ENCODE measurements at places on chromosomes 5 and 9.

DNA sequence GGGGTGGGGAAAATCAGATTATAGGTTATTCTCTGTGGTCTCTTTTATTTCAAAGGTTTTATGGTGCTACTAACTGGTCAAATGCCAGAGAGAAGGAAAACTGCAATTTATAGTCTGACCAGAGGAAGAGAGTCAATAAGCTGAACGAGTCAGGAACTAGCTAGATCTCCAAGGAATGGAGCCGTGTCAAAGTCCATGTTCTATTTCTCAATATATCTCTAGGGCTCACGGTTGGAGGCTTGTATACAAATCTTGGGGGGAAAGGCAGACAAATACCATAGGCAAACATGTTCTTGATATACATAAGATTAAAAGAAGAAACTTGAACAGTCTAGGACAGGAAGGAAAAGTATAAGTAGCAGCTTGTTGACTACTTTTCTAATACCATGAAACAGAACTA lies 627.1 kb downstream of the PDE4D start:
- DNase-seq = no peak

- DNase-seq = no peak
Measured at GRCh38 chr5:143860211-143860610, 48.2 kb downstream of the HMHB1 start.

GRCh38 chr9:121596515-121596914 lies 54.9 kb upstream of the DAB2IP start:
- DNase-seq = peak; percentile 56

DNA sequence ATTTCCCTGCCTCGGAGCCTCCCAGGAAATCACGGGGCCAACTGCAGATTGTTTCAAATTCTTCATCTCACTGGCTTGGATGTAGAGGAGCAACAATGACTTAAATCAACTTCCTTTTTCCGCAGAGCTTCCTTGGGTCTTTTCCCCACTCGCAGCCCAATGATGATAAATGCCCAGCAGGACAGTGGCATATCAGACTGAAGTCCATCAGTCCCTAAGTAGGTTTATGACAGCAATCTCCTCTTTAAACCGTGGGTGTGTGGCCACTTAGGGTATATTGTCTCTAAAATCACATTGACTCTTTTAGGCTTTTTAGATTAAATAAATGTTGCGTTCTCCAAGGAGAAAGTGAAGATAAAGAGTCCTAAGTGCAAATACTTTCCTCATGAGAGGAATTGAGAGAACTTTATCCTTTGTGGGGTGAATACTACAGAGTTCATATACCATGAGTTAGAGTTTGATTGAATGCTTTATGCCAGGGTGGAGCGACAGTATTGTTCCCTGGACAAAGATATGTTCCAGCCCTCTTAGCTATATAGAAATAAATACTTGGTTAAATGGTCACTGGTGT lies 59.1 kb downstream of the IQGAP2 start:
- DNase-seq = no peak

GRCh38 chr5:157312492-157312891 lies 46.6 kb downstream of the CYFIP2 start:
- peak; percentile 70 for DNase-seq

GRCh38 chr5:140828362-140828737 lies 590 bp downstream of the PCDHA6 start:
- no peak for DNase-seq

- peak; percentile 56 for DNase-seq
Measured at GRCh38 chr9:109652971-109653370, 127.0 kb upstream of the PALM2AKAP2 start.

DNA sequence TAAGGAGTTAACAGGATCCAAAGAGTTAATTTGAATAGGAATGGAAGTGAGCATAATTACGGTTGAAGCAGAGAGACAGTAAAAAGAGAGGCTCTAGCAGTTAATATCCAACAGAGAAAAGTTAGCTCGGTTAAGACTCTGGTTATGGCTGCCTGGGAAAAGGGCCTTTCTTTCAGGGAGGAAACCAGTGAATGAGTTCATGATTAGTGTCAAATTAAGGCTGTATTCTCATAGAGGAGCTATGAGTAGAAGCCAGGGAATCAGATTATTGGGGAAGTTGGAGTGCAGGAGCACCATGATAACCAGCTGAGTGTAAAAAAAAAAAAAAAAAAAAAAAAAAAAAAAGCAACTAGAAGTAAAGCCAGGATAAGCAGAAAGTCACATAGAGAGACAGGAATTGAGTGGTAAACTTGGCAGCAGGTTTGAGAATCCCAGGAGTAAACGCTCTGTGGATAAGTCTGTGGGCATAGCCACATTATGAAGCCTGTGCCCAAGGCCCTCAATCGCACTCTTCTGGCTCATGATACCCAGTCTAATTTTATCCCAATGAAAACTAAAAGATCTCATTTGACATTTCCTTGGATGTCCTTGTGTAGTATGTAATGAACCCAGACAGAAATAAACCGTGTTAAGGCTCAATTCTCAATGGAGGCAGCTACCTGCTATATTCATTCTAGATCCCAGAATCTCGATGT lies 372.6 kb upstream of the MPDZ start:
- no peak for DNase-seq

- DNase-seq = no peak
Measured at GRCh38 chr5:84430863-84431663, 46.4 kb upstream of the EDIL3 start.

GRCh38 chr9:2622461-2623287 lies 1.1 kb downstream of the VLDLR start:
- DNase-seq = peak; percentile 30

DNA sequence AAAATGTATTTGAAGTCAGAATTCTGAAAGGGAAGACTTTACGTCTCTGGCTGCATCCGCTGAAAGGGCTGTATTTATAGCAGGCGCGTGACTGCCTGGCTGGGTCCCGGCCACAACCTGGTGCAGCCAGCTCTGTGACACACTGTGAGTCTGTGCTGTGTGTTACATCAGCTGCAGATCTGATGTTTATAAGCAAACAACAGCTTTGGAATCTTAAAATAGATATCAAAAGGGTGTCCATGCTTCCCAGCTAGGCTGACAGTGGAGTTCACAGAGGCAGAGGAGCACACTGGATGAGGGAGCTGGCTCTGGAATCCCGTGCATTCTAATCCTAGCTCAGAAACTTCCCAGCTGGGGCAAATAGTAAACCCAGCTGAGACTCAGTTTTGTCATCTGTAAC lies 433.4 kb upstream of the BRINP1 start:
- DNase-seq = peak; percentile 3

DNA sequence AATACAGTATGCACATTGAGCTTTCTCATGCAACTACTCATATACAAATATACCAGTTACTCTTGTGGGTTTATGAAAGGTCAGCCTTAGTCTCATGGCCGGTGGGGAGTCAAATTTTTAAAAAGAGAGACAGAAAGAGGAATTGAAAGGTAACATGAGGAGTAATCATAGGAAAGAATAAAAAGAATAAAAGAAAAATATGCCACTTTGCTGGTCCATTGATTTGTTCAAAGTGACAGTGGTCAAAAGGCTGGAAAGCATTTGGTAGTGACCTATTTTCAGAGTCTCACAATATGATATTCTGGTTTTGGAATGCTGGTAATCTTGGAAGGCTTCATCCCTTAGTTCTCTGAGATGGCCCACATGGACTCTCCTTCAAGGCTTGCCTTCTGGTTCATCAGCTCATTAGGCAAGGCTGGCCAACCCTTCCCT lies 67.0 kb downstream of the ZNF366 start:
- no peak for DNase-seq

DNA sequence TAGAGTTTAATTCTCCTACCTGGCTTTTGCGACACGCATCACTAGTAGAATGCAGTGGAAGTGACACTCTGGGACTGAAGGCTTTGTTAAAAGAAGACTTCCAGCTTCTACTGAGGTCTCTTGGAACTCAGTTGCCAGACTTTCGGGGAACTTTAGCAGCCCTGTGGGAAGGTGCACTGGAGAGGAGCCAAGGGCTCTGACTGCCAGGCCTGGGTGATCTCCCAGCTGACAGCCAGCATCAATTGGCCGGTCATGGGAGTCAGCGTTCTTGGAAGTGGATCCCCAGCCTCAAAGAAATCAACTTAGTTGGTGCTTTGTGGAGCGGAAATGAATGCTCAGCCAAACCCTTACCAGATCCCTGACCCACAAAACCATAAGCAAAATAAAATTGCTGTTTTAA lies 87.1 kb downstream of the OSTF1 start:
- DNase-seq = no peak

DNA sequence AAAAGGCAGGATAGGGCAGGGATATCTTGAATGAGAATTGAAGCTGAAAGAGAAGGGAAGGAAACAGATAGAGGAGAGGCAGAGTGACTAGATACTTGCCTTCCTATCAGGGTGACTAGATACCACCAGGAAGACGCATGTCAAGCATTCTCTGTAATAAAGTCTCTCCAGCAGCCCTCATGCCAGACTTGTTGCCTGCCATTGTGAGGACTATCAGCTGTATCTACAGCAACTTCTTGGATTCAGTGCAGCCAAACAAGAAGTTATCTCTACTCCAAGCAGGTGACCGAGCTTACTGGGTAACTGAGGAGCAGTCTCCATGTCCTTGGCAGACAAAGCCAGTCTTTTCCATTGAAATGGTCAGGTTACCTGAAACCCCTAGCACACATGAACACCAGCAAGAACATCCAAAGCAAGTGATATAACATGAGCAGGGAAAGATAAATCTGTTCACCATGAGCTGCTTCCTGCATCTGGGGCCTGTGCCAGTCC lies 9.3 kb downstream of the SH3RF2 start:
- DNase-seq = no peak

DNA sequence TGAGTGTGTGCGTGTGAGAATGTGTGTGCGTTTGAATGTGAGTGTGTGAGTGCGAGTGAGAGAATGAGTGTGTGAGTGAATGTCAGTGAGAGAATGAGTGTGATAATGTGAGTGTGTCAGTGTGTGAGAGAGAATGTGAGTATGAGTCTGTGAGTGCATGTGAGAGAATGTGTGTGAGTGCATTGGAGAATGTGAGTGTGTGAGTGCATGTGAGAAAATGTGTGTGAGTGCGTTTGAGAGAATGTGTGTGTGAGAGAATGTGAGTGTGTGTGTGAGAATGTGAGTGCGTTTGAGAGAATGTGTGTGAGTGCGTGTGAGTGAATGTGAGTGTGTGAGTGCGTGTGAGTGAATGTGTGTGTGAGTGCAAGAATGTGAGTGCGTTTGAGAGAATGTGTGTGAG lies 39.0 kb upstream of the LHX2 start:
- no peak for DNase-seq
